ENCODE measurements at places on chromosomes 6 and 20.

- no peak for DNase-seq
Observed at GRCh38 chr6:117167520-117168271, 97.7 kb upstream of the VGLL2 start.

DNA sequence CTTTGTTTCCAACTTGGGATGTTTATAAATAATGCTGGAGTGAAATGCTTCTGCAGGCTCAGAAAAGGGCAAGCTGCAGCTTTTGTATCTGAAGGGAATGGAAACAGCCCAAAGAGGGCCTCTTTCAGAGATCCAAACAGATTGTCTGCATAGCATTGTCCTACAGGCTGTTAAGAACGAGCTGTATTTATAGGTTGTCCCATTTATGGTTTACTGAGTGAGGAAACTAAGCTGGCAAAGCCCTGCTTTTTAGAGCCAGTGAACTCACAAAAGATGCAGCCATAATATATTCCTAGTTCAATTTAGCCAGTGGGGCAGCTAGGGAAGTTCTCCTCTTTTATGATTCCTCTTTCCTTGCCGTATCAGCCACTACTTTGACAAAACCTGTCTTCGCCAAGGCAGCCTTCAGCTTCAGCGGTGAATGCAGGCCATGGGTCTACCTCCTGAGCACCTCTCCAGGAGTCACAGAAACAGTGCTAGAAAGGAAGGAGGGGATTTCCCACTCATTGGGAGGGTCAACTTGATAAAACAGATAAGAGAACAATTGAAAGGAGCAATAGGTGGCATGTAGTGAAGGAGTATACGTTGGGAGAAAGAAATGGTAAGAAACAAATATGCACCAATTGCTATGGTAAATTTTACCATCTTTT lies 15.0 kb downstream of the KIAA0319 start:
- DNase-seq = no peak

GRCh38 chr6:52663120-52663935 lies 7.6 kb upstream of the TMEM14A start:
- peak; percentile 20 for DNase-seq

DNA sequence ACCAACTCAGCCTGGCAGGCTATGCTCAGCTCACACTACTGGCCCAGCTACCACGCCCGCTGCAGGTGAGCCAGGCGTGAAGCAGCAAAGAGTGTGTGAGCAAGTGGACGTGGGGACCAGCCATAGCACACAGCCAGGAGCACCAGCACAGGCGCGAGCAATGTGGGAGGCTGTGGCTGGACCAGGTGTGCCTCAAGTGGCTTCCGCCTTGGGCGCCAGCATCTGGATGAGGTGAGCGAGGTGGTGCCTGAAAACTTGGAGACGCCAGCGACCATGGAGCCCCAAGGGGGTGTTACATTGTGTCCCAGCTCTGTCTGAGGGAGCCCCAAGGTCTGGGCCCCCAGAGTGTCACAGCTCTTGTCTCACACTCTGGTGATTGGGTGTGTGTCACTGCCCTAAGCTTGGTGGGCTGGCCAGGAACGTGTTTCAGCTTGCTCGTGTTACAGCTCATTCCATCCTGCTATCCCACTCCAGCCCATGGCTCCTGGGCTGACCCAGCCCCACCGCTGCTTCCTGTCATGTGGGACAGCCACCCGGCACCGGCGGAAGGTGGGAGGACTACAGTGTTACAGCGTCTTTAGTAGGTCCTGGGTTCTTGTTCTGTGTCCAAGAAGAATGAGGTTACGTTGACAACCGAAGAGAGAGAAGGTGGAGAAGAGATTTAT lies 508.0 kb upstream of the MMS22L start:
- DNase-seq = no peak

DNA sequence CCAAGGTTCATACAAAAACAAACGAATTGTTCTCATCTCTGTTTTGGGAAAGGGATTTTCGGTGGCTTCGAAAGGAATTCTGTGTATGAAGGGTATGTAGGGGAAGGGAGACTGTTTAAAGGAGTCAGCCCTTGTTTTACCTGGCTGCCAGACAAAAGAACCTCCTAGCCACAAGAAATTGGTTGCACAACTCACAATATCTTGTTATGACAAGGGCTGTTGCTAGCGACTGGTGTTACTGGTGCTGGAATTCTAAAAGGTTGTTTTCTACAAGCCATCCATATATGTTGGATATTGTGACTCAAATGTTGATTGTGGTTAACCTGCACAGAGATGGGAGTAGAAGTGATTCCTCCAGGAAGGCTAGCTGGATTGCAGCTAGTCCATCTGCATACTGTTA lies 34.6 kb upstream of the CITED2 start:
- no peak for DNase-seq

DNA sequence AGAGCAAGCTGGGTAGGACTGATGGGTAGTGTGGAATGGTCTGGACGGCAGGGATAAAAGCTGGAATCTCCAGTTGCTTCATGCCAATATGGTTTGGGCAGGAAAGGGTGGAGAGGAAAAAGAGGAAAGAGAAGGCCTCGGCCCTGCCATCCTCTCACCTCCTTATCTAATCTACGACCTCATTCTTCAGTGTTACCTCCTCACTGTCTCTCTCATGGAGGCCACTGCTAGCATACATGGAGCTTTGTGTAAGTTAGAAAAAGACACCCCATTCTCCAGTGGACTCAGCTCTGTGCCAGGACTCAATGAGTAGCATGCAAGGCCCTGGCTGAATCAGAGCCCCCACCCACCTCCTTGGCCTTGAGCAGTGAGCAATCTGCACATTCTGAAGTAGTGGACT lies 6.1 kb upstream of the ARID1B start:
- no peak for DNase-seq

DNA sequence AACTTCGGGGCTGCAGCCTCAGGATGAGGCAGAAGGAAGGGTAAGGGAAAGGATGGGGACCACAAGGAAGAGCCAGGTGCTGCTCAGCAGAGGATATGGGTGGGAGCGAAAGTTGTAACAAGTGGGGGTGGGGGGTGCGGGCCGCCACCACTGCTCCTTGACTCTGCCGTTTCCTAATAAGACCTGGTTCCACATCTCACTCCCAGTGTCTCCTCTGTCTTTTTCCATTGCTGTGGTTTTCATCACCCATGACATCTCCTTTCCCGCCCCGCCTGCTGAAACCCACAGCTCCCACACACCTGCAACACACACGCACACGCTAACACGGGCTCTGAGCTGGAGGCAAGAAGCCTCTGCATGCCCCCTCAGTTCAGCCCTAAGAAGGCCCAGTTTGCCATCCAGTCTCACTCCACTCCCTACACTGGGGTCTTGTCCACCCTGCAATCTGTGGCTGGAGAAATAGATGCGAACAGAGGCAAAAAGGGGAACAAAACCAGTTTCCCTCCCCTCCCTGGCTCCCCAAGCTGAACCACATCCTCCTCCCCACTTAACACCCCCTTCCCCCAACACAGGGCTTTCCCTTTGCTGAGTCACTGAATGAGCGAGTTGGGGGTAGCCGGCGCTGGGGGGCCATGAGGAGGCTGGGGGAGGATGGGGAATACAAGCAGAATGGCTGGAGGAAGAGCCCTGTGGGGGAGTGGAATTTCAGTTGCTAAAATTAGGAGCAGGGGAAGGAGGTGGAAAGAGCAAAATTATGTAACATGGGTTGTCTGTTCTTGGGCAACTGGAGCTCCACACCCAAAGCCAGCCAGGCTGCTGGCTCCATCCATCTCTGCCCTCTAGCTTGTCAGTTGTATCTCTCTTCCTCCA lies 11.5 kb downstream of the NFKBIL1 start:
- no peak for DNase-seq

- DNase-seq = no peak
Observed at GRCh38 chr20:15632680-15633079, 940.6 kb downstream of the KIF16B start.

DNA sequence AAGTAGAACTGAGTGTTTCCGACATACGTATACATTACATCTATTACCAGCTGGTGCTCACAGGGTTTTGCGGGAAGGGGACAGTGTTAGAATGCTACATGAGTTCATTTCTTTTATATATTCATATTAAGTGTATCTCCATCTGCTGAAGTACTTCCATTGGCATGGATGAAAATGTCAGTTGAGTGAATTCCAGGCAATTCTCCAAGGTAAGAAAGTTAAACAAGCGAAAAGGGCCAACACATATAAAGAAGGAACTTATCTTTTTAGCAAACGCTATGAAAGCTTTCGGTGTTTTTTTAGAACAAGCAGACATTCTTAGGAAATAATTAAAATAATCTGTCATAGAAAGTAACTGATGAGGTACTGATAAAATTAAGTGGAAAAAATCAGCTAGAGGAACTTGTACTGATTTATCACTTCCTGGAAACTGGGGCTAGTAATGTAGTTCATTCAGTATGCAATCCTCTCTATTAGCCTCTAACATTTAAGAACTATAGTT lies 34.6 kb downstream of the RNF146 start:
- DNase-seq = no peak

DNA sequence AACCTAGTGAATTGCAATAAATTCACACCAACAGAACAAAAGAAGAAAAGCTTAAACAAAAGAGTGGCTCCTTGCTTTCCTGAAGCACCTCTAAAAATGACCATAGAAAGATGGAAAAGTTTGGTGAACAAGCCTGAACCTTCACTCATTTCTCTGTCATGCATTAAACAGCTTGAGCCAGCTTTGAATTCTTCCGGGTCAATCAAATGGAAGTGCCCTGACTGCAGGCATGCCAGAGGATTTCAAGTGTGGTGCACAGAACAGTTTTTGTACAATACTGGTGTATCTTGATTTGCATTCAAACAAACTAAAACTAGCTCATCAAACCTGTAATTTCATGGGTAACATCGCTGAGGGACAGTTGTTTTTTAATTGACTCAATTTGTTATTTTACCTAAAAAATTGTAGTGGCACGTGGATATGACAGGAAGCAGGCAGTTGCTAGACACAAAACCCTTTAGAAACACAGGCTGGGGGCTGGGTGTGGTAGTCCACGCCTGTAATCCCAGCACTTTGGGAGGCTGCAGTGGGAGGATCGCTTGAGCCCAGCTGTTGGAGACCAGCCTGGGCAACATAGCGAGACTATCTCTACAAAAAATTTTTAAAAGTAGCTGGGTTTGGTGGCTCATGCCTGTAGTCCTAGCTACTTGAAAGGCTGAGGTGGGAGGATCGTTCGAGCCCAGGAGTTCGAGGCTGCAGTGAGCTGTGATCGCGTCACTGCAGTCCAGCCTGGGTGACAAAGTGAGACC lies 9.1 kb downstream of the CASS4 start:
- no peak for DNase-seq

GRCh38 chr20:13274275-13274861 lies 53.3 kb downstream of the ISM1 start:
- no peak for DNase-seq

GRCh38 chr6:17172836-17173470 lies 71.1 kb downstream of the STMND1 start:
- no peak for DNase-seq

- no peak for DNase-seq
Observed at GRCh38 chr20:49518576-49518975, 36.1 kb upstream of the KCNB1 start.

- DNase-seq = no peak
Observed at GRCh38 chr6:79201143-79201542, 33.3 kb downstream of the HMGN3 start.

GRCh38 chr6:43912598-43913371 lies 142.8 kb downstream of the VEGFA start:
- no peak for DNase-seq

DNA sequence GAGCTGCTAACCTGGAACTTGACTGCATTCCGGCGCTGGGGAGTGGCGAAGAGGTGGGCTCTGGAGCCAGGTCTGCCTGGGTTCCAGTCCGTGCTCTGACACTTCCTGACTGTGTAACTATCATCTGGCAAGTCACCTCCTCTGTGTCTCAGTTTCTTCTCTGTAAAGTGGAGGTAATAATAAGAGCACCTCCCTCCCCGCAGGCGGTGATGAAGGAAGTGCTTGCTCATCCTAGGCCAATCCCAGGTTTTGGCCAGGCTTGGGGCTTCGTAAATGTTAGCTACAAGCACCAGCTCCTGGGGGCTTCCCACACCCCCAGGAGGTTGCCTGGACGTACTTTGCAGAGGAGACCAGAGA lies 32.8 kb downstream of the SNAI1 start:
- no peak for DNase-seq

- DNase-seq = no peak
Observed at GRCh38 chr6:7561153-7561964, 19.9 kb downstream of the DSP start.

DNA sequence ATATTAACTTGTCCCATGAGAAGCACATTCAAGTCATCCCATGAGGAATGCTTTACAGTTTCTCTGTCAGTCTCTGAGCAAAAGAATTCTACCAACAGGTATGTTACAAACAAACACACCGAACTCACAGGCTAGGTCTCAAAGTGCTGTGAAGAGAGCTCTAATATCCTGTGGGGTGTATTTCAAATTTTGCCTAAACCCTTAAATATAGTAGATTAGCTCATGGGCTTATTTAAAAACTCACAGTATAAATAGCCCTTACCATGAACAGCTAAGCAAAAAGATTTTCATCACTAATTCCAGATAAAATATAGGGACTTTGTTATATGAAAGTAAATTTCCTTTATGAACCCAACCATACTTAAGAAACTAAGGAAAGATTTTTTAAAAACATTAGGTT lies 77.8 kb downstream of the FILIP1 start:
- DNase-seq = no peak

GRCh38 chr6:157961832-157962575 lies 19.7 kb upstream of the SYNJ2 start:
- DNase-seq = no peak

DNA sequence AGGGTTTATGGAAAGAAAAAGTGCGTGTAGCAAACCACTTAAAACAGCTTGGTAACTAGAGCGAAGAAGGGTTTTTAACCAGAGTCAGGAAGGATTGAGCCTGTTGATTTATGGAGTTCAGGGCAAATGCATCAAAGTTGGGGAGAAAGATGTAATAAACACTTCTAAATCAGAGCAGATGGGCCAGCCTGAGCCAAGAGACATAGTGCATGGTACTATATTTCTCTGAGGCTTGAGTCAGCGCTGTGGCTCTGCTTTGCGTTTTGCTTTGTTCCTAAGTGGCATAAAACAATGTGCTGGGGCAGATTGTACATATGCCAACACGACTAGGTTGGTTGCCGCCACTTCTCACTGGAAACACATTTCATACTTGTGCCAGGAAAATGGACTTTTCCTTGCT lies 111.3 kb downstream of the BCKDHB start:
- no peak for DNase-seq

DNA sequence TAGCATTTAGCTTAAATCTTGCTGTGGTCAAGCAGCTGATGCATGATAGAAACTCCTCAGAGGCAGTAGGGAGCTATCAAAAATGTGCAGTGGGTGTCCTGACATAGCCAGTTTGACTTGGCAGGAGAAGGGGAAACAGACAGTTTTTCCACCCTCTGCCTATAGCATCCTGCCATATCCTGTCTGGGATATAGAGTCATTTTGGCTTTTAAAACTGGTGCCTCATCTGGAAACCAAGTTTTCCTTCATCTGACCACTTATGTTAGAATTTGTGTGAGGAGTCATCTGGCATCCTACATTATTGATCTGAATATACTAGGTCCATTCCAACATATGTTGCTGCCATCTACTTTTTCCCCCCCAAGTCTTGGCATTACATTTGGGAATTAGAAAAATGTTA lies 284.1 kb downstream of the CD109 start:
- no peak for DNase-seq

Data from stimulated activated CD8-positive, alpha-beta memory T cell treated with anti-CD3 and anti-CD28 coated beads, Interleukin-4, amount 100 ng/mL, for 4 hours (primary cell).